ENCODE measurements at places on chromosomes 12 and 14. TPM values are rescaled to one million over a fixed set of nuclear protein-coding genes. Genes with fewer than 3 reads are reported as not detected.

DNA sequence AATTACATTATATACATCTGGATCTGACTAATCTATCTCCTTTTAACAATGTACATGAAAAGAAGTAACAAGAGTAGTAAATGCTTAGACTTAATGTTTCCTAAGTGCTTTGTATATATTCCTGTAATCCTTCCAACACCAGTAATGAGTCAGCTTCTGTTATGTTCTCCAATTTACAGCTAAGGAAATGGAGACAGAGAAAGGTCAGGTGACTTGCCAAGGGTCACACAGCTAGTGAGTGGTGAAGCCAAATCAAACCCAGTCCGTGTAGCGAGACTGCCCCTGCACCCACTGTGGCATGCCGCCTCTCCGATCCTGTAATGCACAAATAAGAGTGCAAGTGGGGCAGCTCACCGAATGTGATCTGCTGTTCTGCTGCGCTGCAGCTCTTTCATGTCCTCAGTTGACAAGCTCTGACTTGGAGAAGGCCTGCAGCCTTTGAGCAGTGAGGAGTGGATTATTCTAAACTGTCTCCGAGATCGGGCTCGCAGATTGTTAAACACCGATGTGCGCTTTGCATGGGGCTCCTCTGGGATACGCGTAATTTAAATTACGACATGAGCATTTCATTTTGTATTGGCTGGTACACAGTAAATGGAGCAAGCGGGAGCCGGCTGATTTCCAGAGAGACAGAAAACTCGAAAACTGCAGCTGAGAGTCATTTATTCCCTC lies 65.1 kb upstream of the KTN1 start:
- no peak for DNase-seq
- no peak overlapping the region for H3K4me3 ChIP-seq
- no peaks in the 10 kb centered on the region for H3K36me3 ChIP-seq
- H3K27ac ChIP-seq = no peak overlapping the region

- H3K4me1 ChIP-seq = peaks cover 10% of the 10 kb centered on the region
- no peaks in the 10 kb centered on the region for H3K27me3 ChIP-seq
- H3K36me3 ChIP-seq = no peaks in the 10 kb centered on the region
- DNase-seq = no peak
These were observed 13.7 kb downstream of the PRKCH start for GRCh38 chr14:61335049-61335448.

DNA sequence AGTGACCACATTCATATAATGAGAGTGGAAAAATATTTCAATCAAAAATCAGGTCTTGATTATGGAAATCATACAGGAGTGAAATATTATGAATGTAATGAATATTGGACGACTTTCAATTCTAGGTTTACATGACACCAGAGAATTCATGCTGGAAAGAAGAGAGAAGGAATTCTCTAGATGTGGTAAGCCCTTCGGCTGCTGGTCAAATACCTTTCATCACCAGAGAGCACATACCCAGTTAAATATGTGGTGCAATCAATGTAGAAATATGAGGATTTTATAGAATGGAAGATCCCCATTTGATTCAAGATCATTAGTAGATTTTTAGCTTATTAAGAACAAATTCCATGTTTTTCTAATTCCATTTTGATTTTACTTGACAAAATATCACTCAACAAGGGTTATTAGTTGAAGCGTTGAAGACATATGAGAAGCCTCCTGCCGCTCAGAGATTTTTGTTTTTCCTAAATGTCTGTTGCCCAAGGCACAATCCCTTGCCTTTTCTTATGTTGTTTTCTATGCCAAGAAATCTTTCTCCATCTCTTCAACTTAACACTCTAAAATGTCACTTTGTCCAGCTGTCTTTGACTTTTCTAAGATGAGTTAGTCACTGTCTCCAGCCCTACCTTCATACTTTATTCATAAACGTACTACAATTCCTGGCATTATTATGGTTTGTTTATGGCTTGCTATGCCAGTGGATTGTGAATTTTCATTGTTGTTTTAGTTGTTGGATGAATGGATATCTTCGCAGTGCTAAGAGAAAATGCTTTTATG lies 72.8 kb upstream of the ZDHHC17 start:
- H3K4me3 ChIP-seq = no peak overlapping the region
- H3K4me1 ChIP-seq = no peaks in the 10 kb centered on the region
- H3K27ac ChIP-seq = no peak overlapping the region
- DNase-seq = no peak
- no peaks in the 10 kb centered on the region for H3K27me3 ChIP-seq
- no peaks in the 10 kb centered on the region for H3K36me3 ChIP-seq

GRCh38 chr14:74035556-74035955 lies 16.4 kb downstream of the BBOF1 start:
- H3K27me3 ChIP-seq = no peaks in the 10 kb centered on the region
- H3K36me3 ChIP-seq = no peaks in the 10 kb centered on the region
- H3K4me3 ChIP-seq = no peak overlapping the region
- H3K27ac ChIP-seq = no peak overlapping the region
- DNase-seq = no peak
- H3K4me1 ChIP-seq = no peaks in the 10 kb centered on the region

- no peak overlapping the region for H3K4me3 ChIP-seq
- H3K27ac ChIP-seq = peak overlapping the region; percentile 73
- no peaks in the 10 kb centered on the region for H3K27me3 ChIP-seq
- no peak for DNase-seq
These were observed 9.9 kb downstream of the SAV1 start for GRCh38 chr14:50658203-50658602.

DNA sequence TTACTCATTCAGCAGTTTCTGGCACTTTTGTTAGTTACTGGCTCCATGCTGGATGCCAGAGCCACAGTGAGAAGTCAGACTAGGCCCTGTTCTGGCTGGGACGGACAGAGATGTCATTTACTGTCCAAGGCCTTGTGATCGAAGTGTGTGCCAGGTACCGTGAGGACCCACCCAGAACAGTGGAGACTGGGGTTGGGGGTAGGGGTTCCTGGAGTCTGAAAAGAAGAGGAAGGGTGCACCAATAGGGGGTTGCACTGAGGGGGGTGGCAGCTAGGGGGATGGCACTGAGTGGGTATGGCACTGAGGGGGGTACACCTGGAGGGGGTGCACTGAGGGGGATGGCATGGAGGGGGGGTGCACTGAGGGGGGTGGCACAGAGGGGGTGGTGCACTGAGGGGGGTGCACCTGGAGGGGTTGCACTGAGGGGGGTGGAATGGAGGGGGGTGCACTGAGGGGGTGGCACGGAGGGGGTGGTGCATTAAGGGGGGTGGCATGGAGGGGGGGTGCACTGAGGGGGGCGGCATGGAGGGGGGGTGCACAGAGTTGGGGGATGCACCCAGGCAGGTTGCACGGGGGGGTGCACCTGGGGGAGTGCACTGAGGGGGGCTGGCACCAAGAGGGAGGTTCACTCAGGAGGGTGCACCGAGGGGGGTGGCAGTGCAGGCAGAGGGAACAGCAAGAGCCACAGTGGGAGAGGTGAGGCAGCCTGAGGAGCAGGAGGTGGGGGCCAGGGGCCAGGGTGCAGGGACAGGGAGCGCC lies 10.6 kb upstream of the CYP46A1 start:
- no peak for DNase-seq
- peaks cover 39% of the 10 kb centered on the region for H3K27me3 ChIP-seq
- no peaks in the 10 kb centered on the region for H3K4me1 ChIP-seq
- H3K27ac ChIP-seq = no peak overlapping the region
- no peaks in the 10 kb centered on the region for H3K36me3 ChIP-seq
- H3K4me3 ChIP-seq = no peak overlapping the region

DNA sequence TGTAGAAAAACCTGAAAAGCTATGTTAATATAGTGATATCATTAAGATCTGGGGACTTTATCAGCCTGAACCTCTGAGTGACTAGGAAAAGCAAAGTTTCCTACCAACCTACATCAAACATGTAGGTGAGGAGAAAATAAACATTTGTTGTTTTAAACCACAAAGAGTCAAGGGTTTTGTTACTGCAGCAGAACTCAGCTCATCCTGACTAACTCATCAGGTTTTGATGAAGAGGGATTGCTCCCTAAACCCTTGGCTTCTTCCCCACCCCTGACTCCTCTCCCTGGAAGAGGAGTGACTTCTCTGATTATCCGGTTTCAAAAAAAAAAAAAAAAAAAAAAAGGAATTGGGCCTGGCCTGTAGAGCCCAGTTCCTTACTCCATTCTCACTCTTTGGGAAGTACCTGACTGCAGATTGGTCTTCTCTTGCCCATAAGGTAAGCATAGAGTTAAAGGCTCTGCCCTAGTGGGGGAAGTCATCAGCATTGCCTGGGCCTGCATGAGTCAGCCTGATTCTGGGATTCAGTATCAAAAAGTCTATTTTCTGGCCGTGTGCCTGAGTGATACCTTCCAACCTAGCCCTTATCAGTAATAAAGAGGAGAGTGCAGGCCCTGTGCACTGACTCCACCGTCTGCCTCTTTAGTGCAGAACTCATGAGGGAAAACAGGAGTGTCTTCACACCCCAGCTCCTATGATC lies 16.9 kb downstream of the BDKRB1 start:
- no peak overlapping the region for H3K27ac ChIP-seq
- H3K36me3 ChIP-seq = no peaks in the 10 kb centered on the region
- no peak for DNase-seq

DNA sequence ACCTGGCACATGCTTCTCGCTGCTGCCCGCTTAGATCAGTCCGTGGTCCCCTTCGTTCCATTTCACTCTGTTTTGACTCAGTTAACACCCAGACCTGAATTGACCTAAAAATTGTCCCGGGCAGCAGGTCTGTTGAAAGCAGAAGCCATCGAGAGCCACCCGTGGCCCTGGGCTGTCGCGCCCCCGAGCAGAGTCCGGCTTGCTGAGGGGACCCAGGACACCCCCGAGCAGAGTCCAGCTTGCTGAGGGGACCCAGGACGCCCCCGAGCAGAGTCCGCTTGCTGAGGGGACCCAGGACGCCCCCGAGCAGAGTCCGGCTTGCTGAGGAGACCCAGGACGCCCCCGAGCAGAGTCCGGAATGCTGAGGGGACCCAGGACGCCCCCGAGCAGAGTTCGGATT lies 50.2 kb upstream of the GALNT9 start:
- no peaks in the 10 kb centered on the region for H3K36me3 ChIP-seq
- no peak overlapping the region for H3K27ac ChIP-seq
- DNase-seq = no peak
- H3K4me3 ChIP-seq = no peak overlapping the region

DNA sequence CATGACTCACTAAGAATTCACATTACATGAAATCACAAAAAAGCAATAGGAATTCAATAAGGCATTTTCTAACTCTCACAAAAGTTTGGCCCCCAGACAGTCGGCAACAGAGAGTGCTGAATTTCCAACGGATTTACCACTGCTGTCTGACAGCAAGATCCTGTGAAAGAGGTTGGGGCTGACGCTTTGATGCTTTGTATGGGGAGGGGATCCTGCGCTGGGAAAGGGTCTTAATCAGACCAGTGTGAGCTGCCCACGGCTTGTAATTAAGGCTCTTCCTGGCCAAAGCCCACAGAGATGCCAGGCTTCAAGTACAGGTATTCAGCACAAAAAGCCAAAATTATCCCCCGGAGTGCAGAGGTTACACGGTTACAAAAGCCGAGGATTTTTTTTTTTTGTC lies 66.8 kb upstream of the TMCC3 start:
- H3K4me3 ChIP-seq = no peak overlapping the region
- no peaks in the 10 kb centered on the region for H3K4me1 ChIP-seq
- H3K36me3 ChIP-seq = no peaks in the 10 kb centered on the region
- H3K27me3 ChIP-seq = no peaks in the 10 kb centered on the region

RALGAPA1 gene
- 28.2 TPM for total RNA-seq

MRPL52 gene
- total RNA-seq = 110 TPM

ZDHHC22 gene
- total RNA-seq = not detected

LIN7A gene
- 0.73 TPM for total RNA-seq

All from Calu3 (cell line).